Activated naive CD8-positive, alpha-beta T cell treated with anti-CD3 and anti-CD28 coated beads for 36 hours (primary cell): ENCODE measurements at places on chromosomes 6 and 20. TPM values are rescaled to one million over a fixed set of nuclear protein-coding genes. Genes with fewer than 3 reads are reported as not detected.

Gene ZC2HC1B
- total RNA-seq: not detected

- H3K27ac ChIP-seq: no peak overlapping the region
- H3K4me3 ChIP-seq: no peak overlapping the region
- DNase-seq: no peak
- H3K4me1 ChIP-seq: no peaks in the 10 kb centered on the region
Measured at GRCh38 chr20:10659651-10660601, 13.9 kb downstream of the JAG1 start.

DNA sequence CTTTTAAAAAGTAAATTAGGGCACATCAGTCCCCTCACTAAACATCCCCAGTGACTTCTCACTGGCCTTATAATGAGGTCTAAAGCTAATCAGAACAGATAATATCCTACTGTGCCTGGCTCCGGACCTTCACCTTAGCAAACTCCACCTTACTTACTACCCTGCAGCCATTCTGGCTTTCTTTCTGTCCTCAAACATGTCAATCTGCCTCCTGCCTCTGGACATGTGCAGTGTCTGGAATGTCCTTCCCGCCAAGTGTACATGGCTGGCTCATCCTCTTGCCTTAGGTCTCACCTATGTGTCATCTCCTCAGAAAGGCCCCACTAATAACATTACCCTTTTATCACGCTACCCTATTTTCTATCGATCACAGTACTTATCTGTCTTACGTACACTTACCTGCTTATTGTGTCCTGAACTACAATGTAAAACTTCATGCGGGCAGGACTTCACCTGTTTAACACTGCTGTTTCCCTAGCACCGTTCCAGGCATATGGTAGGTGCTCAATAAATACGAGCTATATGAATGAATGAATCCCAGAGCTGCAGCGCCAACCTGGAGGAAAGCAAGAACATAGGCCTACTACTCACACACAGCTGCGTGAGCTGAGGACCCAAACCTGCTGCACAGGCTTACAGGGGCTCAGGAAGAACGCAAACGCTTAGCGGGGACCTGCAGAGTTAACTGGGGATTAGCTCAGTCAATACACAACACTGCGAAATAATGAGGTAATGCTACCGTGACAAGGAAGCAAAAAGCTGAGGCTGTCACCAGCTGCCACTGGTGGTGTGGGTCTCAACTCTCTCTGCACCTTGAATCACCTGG is 991 bp downstream of the UQCC2 start:
- peaks cover 35% of the 10 kb centered on the region for H3K36me3 ChIP-seq
- H3K27me3 ChIP-seq: no peaks in the 10 kb centered on the region
- peaks cover 35% of the 10 kb centered on the region for H3K4me1 ChIP-seq
- peak overlapping the region; percentile 95 for H3K4me3 ChIP-seq
- no peak for DNase-seq
- H3K27ac ChIP-seq: peak overlapping the region; percentile 99

- no peaks in the 10 kb centered on the region for H3K27me3 ChIP-seq
- peaks cover 15% of the 10 kb centered on the region for H3K36me3 ChIP-seq
- no peak for DNase-seq
- H3K27ac ChIP-seq: no peak overlapping the region
- H3K4me1 ChIP-seq: peaks cover 16% of the 10 kb centered on the region
Measured at GRCh38 chr20:47256668-47257236, 99.7 kb downstream of the ZMYND8 start.

DNA sequence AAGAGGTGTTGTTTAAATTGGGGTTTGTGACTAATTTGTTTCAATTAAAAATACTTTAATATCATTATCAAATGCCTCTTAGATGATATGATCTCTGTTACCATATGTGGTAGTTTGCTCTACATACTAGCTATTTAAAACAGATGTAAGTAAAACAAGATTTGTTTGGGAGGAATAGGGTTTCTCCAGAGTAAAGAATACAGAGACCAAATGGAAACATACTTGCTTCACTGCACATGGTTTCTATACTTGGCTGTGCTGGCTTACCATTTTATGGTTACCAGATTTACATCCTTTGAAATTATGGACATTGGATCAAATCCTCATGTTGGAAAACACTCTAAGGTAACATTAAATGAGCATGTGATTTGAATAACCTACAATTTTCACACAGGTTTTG is 588.3 kb downstream of the CD109 start:
- no peak overlapping the region for H3K27ac ChIP-seq
- no peaks in the 10 kb centered on the region for H3K27me3 ChIP-seq
- no peaks in the 10 kb centered on the region for H3K36me3 ChIP-seq
- H3K4me1 ChIP-seq: no peaks in the 10 kb centered on the region
- no peak for DNase-seq
